HTR-8/SVneo (cell line): ENCODE measurements at places on chromosomes 4 and X.

DNA sequence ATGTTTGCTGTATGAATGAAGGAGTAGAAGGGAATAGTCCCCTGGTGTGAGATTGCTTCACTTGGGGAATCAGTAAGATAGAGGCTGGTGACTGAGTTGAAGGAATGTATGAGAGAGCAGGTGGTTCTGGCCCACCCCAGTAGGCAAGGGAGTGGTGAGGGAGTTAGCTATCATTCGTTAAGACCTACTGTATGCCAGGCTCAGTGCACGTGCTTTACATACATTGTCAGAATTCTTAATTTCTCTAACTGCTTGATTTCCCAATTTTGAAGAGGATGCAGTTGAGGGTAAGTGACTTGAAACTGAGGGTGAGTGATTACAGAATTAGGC is 700 bp downstream of the VMA21 start:
- no peak for DNase-seq

DNA sequence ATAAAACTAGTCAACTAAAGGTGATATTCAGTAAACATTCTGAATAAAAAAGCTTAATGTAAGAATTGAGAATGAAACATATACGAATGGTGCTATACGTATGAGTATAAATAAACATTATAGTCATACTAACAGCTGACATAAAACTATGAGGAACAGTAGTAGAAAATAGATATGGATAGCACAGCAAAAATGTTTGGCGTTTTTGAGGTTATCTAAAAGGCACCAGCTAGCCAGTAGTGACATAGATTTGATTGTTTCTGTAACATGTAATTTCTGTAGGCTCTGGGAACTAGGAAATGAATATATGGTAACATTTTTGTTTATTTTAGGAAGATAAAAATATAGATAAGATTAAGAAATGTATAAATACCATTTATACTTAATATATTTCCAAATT is 69.3 kb downstream of the SNX25 start:
- no peak for DNase-seq

GRCh38 chrX:2284601-2285000 is 216.2 kb downstream of the DHRSX start:
- DNase-seq, result no peak

- no peak for DNase-seq
Measured at GRCh38 chr4:108107729-108108382, 60.9 kb downstream of the LEF1 start.

GRCh38 chr4:128513664-128514484 is 226.3 kb upstream of the PGRMC2 start:
- DNase-seq, result no peak

GRCh38 chr4:71785959-71786358 is 2.1 kb upstream of the GC start:
- no peak for DNase-seq
